ENCODE measurements at places on chromosomes 2 and 18.

DNA sequence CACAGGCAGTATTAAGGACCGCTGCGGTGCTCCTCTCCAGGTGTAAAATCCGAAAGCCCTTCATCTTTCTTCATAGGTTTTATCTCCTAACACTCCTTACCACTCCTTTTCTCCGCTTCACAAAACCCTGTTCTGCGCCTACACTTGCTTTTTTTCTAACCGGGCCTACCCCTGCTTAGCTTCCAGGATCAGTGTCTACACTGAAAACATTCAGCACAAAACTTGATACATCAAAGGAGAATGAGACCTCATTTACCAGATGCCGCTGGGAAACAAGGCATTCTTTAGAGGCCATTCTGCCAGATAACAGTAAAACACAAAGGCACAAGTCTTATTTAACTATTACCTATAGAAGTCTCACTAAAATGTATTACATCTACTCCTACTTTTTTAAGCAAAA is 13.1 kb downstream of the CHST10 start:
- DNase-seq = no peak

GRCh38 chr2:232901736-232902578 is 31.9 kb downstream of the SNORC start:
- peak; percentile 68 for DNase-seq

- no peak for DNase-seq
Measured at GRCh38 chr2:138486363-138487198, 15.0 kb upstream of the SPOPL start.

DNA sequence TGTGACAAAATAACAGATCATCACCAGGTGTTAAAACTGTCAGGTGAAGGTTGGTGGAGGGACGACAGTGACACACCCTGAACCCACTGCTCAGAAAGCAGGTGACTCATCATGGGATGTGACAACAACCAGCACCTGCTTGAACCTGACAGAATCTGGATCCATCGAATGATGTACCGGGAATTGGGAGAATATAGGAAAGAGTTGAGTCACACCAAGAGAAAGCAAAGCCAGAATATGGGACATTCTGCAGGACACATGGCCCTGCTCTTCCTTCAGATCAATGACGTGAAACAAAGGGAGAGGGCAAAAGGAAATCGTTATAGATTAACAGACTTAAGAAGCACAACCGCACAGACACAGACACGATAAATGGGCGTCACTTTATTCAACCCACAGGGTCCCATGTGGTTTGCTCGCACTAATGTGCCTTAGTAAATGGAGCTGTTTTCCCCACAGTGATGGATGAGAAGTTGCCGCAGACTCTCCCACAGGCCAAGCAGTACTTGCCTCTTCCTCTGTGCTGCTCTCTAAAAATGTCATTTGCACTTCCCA is 100.1 kb downstream of the CRACDL start:
- no peak for DNase-seq

DNA sequence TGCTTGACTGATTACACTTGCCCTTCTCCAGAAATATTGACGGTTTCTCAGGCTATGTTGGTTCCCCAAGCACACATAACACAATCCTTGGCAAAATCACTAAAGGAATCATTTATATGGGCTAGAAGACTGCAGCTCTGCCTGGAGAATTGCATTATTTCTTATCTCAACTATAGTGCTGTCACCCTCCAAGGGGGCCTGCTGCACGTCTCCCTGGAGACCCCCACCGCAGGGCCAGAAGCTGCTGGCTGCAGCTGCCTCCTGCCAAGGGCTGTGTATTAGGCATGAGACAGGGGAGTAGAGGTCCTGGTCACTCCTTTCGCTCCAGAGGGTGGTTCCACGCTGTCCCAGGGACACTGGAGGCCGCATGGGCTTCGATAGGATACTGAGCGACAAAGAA is 76.6 kb downstream of the LRRC30 start:
- no peak for DNase-seq

DNA sequence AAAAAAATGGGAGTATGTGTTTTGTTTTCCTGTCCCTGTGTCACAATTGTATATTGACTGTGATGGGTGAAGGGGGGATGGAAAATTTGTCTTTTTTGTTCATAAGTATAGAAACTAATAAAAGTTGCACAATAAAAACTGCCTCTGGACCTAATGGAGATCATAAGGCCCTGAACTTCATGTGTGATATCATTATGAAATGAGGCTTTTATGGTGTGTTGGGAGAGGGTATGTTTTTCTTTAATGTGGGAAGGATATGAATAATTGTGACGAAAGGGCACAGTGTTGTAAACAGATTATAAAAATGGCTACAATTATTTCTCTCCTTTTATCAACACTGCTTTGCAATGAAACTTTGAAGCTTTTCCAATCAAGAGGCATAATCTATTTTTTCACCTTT is 1889.3 kb upstream of the CELF4 start:
- no peak for DNase-seq

DNA sequence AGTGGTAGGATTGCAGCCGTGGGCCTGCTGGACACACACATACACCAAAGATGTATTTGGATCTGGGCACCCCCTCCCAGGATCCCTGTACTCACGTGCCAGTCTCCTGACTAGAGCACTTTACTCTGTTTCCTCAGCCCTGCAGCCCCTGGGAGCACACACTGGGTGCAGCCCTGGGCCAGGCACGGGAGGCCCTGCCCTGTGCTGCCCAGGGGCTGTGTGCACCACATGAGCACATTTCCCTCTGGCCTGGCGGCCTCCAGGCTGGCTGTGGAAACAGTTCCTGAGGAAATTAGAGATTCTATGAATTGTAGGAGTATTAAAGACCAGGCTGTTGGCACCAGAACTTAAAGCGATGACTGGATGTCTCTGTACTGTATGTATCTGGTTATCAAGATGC is 45.4 kb downstream of the BCL2L11 start:
- no peak for DNase-seq

GRCh38 chr2:15748736-15749323 is 157.2 kb downstream of the DDX1 start:
- DNase-seq = no peak

- DNase-seq = no peak
Measured at GRCh38 chr2:133232556-133232955, 335.7 kb downstream of the NCKAP5 start.

- no peak for DNase-seq
Measured at GRCh38 chr18:68555879-68556301, 159.0 kb downstream of the TMX3 start.

GRCh38 chr2:82226441-82226840 is 1921.9 kb upstream of the LRRTM1 start:
- DNase-seq = no peak

DNA sequence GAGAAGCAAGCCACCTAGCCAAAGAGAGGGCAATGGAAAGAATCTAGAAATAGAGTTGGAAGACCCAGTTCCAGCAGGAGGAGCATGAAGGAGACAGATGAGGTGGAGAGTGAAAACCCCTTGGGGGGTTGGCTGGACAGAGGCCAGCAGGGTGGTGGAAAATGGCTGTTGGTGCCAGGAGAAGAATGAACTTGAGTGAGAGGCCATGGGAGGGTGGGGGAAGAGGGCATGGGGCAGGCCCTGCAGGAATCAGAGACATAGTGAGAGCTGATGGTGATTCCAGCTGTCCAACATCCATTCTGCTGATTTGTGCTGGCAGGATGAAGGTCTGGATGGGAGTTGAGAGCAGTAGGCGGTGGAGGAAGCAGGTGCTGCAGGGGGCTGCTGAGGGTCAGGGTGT is 108.0 kb upstream of the TNP1 start:
- DNase-seq = no peak

DNA sequence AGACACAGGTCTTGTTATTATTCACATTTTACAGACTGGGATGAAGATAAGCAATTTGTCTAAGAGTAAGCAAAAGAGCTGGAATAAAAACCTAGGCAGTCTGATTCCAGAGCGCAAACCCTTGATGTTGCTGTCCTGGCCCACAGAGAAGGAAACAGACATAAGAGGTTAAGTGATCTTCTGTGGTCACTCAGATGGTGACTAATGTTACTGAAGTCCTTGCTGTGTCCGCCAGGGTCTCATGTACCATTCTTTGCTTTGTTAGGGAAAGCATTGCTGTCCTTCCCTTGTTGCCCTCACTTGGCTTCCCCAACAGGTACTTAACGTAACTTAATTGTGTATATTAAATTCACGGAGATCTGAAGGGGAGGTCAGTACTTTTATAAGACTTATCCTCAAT is 14.9 kb upstream of the FAP start:
- DNase-seq = no peak

GRCh38 chr18:48132797-48133655 is 202.6 kb upstream of the SMAD2 start:
- DNase-seq = no peak

DNA sequence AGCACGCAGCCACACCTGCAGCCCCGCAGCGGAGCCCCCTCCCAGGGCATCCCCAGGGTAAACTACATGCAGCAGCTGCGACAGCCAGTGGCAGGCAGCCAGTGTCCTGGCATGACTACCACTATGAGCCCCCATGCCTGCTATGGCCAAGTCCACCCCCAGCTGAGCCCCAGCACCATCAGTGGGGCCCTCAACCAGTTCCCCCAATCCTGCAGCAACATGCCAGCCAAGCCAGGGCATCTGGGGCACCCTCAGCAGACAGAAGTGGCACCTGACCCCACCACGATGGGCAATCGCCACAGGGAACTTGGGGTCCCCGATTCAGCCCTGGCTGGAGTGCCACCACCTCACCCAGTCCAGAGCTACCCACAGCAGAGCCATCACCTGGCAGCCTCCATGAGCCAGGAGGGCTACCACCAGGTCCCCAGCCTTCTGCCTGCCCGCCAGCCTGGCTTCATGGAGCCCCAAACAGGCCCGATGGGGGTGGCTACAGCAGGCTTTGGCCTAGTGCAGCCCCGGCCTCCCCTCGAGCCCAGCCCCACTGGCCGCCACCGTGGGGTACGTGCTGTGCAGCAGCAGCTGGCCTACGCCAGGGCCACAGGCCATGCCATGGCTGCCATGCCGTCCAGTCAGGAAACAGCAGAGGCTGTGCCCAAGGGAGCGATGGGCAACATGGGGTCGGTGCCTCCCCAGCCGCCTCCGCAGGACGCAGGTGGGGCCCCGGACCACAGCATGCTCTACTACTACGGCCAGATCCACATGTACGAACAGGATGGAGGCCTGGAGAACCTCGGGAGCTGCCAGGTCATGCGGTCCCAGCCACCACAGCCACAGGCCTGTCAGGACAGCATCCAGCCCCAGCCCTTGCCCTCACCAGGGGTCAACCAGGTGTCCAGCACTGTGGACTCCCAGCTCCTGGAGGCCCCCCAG is 254.1 kb downstream of the GLI2 start:
- no peak for DNase-seq

- no peak for DNase-seq
Measured at GRCh38 chr2:3596901-3597417, 2.0 kb downstream of the COLEC11 start.

DNA sequence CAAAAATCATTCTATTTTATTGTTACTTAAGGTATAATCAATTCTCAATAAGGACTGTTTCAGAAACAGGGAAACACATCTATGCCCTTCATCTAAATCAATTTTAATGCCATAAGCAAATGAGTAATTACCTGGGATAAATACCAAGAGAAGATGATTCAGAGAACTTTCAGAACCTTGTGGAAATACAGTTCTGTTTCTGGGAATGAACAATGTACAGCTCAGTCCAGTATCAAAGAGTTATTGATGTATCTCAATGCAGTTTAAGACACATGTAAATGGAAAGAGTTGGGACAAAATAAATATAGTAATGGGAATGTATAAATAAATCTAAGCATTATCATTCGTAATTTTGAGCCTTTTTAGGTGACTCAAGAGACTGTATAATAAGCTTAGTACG is 60.1 kb downstream of the PTPN2 start:
- DNase-seq = no peak

DNA sequence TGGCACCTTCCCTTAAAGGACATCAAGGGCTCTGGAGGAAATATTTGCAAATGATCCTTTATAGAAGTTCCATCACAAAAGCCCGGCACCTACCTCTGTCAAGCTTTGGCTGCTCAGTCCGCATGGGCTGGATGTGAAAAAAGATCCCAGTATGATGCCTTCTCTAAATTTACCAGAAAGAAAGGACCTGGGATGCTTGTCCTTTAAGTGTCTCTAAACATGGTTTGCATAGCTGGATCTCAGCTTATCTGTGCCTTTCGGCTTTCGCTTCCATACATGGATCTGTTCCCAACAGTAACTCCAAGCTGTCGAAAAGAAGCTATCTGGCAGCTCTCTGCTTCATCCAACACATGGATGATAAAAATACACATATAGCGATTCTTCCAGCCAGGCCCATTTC is 60.4 kb upstream of the SLC8A1 start:
- DNase-seq = no peak

DNA sequence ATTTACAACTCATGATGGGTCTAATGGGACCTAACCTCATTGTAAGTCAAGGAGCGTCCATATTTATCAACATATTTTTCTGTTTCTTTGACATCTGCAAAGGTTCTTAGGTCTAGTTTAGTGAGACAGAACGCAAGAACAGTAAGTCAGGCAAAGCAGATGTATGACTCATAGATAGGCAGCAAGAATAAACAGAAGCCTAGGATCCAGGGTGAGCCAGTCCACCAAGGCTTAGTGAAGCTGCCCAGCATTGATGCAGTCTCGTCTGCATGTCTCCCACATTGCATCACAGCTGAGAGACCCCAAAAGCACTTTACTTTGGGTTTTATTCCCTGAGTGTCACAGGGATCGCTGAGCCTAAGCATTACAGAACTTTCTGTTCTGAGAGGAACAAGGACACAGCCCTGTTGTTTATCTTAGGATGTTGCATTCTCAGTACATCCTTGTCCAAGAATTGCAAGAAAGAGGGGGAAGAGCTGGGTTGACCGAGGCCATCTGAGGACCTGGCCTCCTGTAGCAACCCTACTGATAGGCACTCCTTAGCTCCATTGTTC is 29.6 kb upstream of the TMEM177 start:
- no peak for DNase-seq

- peak; percentile 47 for DNase-seq
Measured at GRCh38 chr2:200966770-200967169, 3.3 kb upstream of the ORC2 start.

DNA sequence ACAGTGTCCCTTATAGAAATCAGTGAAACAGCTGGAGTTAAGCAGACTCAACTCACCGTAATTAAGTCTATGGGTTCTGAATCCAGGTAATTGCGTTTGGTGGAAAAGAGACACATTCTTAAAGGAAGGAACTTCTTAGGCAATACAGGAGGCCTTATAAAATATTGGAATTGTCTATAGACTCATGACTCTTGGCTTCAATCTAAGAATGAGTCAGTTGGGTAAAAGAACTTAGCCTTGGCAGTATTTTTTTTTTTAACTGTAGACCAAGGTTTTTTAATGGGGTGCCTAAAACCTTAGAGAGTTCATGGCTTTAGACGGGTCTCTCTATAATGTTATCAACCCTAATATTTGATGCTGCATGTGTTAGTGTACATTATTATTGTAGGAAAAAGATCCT is 47.6 kb downstream of the CCDC85A start:
- no peak for DNase-seq

DNA sequence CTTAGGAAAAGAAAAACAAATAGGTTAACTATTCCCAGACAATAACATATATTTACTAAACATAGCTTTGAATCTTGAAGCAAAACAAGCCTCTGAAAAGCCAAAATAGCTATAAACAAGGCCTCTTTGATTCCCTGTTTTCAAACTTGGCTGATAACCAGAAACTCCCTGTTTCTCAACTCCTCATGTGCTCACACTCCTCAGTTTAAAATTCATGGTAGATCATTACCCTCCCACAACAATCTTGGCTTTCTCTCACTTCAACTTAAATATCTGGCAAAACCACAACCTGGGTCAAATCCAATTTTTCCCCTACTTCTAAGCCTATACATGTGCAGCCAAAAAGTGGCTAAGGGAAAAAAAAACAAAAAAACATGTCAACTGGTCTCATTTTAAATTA is 15.6 kb downstream of the SUCLG1 start:
- no peak for DNase-seq
